ENCODE measurements at places on chromosomes 12 and 14.

DNA sequence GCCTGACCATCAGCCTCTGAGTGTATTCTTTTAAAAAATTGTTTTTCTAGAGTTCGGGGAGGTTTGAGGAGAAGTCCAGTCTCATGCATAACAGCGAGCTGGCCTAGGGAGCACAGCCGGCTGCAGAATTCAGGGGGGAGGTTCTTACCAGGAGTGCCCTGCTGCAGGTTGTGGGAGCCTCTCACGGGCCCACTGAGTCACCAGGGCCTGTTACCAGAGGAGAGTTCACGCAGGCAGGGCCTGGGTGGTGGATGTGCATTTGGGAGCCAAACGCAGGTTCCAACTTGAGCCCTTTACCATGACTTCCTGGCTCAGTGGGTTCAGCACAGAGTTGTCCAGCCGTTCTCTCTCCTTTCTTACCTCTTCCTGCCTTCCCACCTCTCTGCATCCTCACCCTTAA lies 14.4 kb downstream of the CD9 start:
- DNase-seq = no peak
- H3K4me3 ChIP-seq = no peak overlapping the region
- H3K27me3 ChIP-seq = no peaks in the 10 kb centered on the region
- H3K4me1 ChIP-seq = peaks cover 16% of the 10 kb centered on the region
- H3K36me3 ChIP-seq = peaks cover 2% of the 10 kb centered on the region

GRCh38 chr12:42716491-42716891 lies 126.9 kb upstream of the PRICKLE1 start:
- H3K4me1 ChIP-seq = no peaks in the 10 kb centered on the region
- no peak overlapping the region for H3K4me3 ChIP-seq
- H3K27ac ChIP-seq = no peak overlapping the region
- H3K27me3 ChIP-seq = no peaks in the 10 kb centered on the region

DNA sequence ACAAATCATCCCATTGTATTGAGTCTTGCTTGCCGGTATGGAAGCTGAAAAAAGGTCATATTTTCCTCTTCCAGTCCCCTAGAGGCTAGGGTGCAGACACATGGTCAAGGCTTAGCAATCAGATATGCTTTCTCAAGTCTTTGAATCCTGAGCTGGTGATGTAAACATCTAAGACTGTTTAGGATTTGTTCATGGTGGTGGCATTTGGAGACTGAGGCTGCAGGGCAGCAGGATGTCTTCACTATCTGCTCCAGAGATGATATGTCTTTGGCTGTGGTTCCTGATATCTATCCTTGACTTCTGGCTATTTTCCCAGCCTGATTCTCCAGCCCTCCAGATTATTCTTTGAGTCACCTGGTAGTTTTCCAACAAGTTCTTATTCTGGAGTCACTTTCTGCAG lies 50.5 kb upstream of the DACT1 start:
- H3K4me1 ChIP-seq = no peaks in the 10 kb centered on the region
- no peaks in the 10 kb centered on the region for H3K27me3 ChIP-seq
- no peak for DNase-seq
- H3K27ac ChIP-seq = no peak overlapping the region
- no peak overlapping the region for H3K4me3 ChIP-seq

GRCh38 chr14:102516531-102517391 lies 7.2 kb upstream of the ANKRD9 start:
- no peaks in the 10 kb centered on the region for H3K27me3 ChIP-seq
- H3K4me1 ChIP-seq = peaks cover 3% of the 10 kb centered on the region
- DNase-seq = no peak
- H3K27ac ChIP-seq = no peak overlapping the region
- H3K4me3 ChIP-seq = peak overlapping the region; percentile 62

- H3K4me1 ChIP-seq = peaks cover 7% of the 10 kb centered on the region
- H3K36me3 ChIP-seq = no peaks in the 10 kb centered on the region
Measured at GRCh38 chr14:93741556-93742230, 46.6 kb downstream of the PRIMA1 start.

GRCh38 chr14:22464422-22465142 lies 124.4 kb downstream of the DAD1 start:
- H3K4me3 ChIP-seq = no peak overlapping the region
- H3K27me3 ChIP-seq = no peaks in the 10 kb centered on the region
- no peaks in the 10 kb centered on the region for H3K36me3 ChIP-seq
- no peak for DNase-seq
- H3K4me1 ChIP-seq = no peaks in the 10 kb centered on the region

- no peaks in the 10 kb centered on the region for H3K27me3 ChIP-seq
- H3K27ac ChIP-seq = no peak overlapping the region
- no peak overlapping the region for H3K4me3 ChIP-seq
- no peak for DNase-seq
- peaks cover 21% of the 10 kb centered on the region for H3K36me3 ChIP-seq
Measured at GRCh38 chr12:120350576-120351350, 18.2 kb downstream of the MSI1 start.

GRCh38 chr14:24422694-24423601 lies 6.5 kb downstream of the CBLN3 start:
- H3K27me3 ChIP-seq = no peaks in the 10 kb centered on the region
- no peaks in the 10 kb centered on the region for H3K36me3 ChIP-seq
- no peak overlapping the region for H3K4me3 ChIP-seq
- no peaks in the 10 kb centered on the region for H3K4me1 ChIP-seq

DNA sequence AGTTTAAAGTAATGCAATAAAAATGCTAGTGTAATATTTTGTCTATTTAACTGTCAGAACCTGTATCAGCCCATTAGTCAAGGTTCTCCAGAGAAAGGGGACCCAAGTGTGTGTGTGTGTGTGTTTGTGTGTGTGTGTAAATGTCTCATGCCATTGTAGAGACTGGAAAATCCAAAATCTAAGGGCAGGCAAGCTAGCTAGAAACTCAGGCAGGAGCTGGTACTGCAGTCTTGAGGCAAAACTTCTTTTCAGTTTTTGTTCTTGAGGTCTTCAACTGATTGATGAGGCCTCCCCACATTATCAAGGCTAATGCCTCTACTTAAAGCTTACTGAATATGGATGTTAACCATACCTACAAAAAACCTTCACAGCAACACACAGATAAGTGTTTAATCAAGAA lies 126.7 kb downstream of the PRKD1 start:
- no peaks in the 10 kb centered on the region for H3K36me3 ChIP-seq
- H3K4me1 ChIP-seq = no peaks in the 10 kb centered on the region
- no peak overlapping the region for H3K4me3 ChIP-seq
- H3K27me3 ChIP-seq = no peaks in the 10 kb centered on the region

DNA sequence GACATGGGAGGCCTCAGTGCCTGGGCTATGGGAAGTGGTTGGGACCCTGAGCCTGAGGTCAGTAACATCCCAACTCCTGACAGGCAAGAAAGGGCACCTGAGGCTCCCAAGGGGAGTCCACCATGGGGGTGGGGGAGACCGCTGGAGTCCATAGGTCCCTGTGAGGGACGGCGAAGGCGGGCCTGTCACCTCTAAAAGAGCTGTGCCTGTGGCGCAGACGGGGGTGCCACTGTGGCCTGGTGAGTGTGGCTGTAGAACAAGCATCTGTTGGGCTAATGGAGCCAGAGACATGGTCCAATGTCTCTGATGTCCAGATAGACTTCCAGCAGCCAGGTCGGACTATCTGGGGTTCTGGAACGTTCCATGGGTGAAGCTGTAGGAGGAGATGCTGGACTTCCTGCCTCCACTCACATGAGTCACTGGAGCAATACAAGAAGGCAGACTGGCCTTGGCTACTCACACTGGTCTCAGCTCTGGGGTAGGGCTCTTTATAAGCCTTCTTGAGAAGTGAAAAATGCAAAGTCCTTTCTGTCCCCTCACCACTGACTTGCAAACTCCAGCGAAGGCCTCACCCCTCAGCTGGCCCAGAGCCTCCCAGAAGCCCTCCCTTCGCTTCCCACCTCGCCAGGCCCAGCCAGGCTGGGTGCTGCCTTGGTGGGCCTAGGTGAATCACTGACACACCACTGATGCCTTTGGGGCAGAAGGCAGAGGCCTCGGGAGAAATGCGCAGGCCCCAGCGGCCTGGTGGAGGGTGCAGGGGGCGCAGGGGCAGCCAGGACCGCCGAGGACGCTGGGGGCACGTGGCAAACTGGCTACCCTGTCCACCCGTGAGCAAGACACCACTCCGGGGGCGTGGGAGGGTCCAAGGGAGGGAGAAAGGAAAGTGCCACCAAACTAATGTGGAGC lies 1.1 kb upstream of the TRAF3 start:
- no peak for DNase-seq
- peaks cover 8% of the 10 kb centered on the region for H3K27me3 ChIP-seq
- H3K27ac ChIP-seq = no peak overlapping the region
- H3K4me1 ChIP-seq = peaks cover 4% of the 10 kb centered on the region

- no peak overlapping the region for H3K27ac ChIP-seq
- H3K36me3 ChIP-seq = no peaks in the 10 kb centered on the region
- H3K27me3 ChIP-seq = no peaks in the 10 kb centered on the region
- DNase-seq = no peak
- no peaks in the 10 kb centered on the region for H3K4me1 ChIP-seq
- no peak overlapping the region for H3K4me3 ChIP-seq
Measured at GRCh38 chr12:65638324-65638723, 186.0 kb upstream of the HMGA2 start.

GRCh38 chr12:2179953-2180736 lies 127.4 kb downstream of the CACNA1C start:
- H3K27me3 ChIP-seq = no peaks in the 10 kb centered on the region
- H3K36me3 ChIP-seq = no peaks in the 10 kb centered on the region
- peaks cover 2% of the 10 kb centered on the region for H3K4me1 ChIP-seq
- H3K27ac ChIP-seq = no peak overlapping the region

GRCh38 chr12:104699489-104700190 lies 242.9 kb downstream of the CHST11 start:
- no peak overlapping the region for H3K27ac ChIP-seq
- H3K27me3 ChIP-seq = no peaks in the 10 kb centered on the region
- H3K4me3 ChIP-seq = no peak overlapping the region
- H3K4me1 ChIP-seq = peaks cover 3% of the 10 kb centered on the region
- DNase-seq = no peak

- no peaks in the 10 kb centered on the region for H3K27me3 ChIP-seq
- H3K4me1 ChIP-seq = no peaks in the 10 kb centered on the region
- no peak overlapping the region for H3K4me3 ChIP-seq
- no peak overlapping the region for H3K27ac ChIP-seq
- H3K36me3 ChIP-seq = no peaks in the 10 kb centered on the region
Measured at GRCh38 chr12:79006306-79006705, 141.7 kb downstream of the SYT1 start.

GRCh38 chr12:10073261-10073660 lies 25.5 kb downstream of the CLEC1A start:
- no peaks in the 10 kb centered on the region for H3K27me3 ChIP-seq
- no peak overlapping the region for H3K27ac ChIP-seq
- no peaks in the 10 kb centered on the region for H3K36me3 ChIP-seq
- H3K4me1 ChIP-seq = no peaks in the 10 kb centered on the region

DNA sequence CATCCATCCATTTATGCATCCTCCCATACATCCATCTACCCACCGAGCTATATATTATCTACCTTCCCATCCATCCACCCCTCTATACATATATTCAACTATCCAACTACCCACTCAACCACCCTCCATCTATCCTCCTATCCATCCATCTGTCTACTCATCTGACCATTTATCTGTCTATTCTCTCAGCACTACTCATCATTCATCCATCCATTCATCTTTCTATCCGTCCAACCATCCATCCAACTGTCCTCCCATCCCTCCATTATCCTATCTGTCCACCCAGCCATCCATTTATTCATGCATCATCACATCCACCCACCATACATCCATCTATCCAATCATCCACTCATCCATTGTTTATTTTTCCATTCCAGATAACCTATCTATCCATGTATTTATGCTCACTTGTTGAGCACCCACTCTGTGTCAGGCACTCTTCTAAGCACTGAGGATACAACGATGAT lies 11.5 kb downstream of the ASB2 start:
- no peak for DNase-seq
- H3K4me1 ChIP-seq = no peaks in the 10 kb centered on the region
- H3K4me3 ChIP-seq = no peak overlapping the region
- H3K36me3 ChIP-seq = no peaks in the 10 kb centered on the region
- no peak overlapping the region for H3K27ac ChIP-seq
- H3K27me3 ChIP-seq = no peaks in the 10 kb centered on the region

- no peaks in the 10 kb centered on the region for H3K27me3 ChIP-seq
- H3K4me3 ChIP-seq = no peak overlapping the region
- no peak overlapping the region for H3K27ac ChIP-seq
Measured at GRCh38 chr14:60925286-60925685, 55.6 kb downstream of the TRMT5 start.

DNA sequence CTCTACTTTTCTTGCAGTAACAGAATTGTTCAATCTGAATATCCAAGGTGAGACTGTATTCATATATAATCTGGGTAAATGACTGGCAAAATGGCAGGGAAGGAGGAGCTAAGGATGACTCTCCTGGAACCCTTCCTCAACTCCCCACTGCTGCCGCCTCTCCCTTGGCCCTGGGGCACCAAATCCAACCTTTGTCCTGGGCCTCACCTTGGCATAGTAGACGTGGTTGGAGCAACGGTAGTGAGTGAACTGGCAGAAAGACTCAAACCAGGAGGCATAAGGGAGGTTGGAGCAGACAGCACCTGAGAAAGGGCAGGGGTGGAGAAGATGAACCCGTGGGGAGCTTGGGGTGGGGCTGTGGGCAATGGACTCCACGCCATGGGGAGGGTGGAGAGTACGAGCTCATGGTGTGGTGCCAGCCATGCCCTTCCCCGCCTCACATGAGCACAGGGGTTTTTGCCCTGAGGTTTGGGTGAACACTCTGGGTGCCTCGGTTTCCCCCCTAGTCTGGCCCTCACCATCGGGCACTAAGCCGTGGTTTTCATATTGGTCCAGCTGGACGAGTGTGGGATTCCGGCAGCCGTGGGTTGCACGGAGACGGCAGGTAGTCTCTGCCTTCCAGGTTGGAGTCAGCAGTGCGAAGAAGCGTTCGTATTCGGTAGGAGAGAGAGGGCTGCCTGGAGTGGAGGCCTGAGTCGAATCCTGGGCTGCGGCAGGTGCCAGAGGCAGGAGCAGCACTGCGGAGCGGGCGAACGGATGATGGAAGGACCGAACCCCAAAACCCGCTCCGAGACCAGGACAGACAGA lies 753 bp downstream of the ACRBP start:
- peak overlapping the region; percentile 63 for H3K4me3 ChIP-seq
- no peak for DNase-seq
- H3K27ac ChIP-seq = no peak overlapping the region
- H3K36me3 ChIP-seq = peaks cover 4% of the 10 kb centered on the region
- peaks cover 2% of the 10 kb centered on the region for H3K4me1 ChIP-seq

GRCh38 chr12:105761075-105761474 lies 377.7 kb downstream of the NUAK1 start:
- H3K4me1 ChIP-seq = no peaks in the 10 kb centered on the region
- no peak for DNase-seq
- H3K4me3 ChIP-seq = no peak overlapping the region
- H3K27ac ChIP-seq = no peak overlapping the region
- H3K36me3 ChIP-seq = no peaks in the 10 kb centered on the region
- no peaks in the 10 kb centered on the region for H3K27me3 ChIP-seq

DNA sequence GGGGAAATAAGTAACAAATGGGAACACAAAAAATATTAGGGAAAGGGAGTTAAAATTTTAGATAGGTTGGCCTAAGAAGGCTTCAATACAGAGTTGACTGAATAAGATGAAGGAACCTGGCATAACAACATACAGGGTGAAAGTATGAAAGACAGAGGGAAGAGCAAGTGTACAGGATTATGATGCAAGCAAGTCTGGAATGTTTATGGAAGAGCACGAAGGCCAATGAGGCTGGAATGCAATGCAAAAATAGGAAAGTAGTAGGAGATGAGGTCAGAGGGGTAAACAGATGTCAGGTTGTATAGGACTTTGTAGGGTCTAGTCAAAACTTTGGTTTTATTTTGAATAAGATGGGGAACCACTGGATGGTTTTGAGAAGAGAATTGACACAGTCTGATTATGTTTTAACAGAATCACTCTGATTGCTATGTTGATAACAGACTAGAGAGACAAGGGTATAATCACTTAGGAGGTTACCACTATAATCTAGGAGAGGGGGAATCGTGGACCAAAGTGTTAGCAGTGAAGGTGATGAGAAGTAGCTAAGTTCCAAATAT lies 96.8 kb downstream of the OSBPL8 start:
- no peaks in the 10 kb centered on the region for H3K4me1 ChIP-seq
- H3K36me3 ChIP-seq = no peaks in the 10 kb centered on the region
- no peak for DNase-seq
- H3K4me3 ChIP-seq = no peak overlapping the region
- H3K27me3 ChIP-seq = no peaks in the 10 kb centered on the region
- no peak overlapping the region for H3K27ac ChIP-seq

Data from iPS DF 6.9 (cell line).